CD4-positive, alpha-beta T cell treated with Interleukin-6 at 100 ng/mL for 8 hours (primary cell): ENCODE measurements at places on chromosomes 13 and 19.

DNA sequence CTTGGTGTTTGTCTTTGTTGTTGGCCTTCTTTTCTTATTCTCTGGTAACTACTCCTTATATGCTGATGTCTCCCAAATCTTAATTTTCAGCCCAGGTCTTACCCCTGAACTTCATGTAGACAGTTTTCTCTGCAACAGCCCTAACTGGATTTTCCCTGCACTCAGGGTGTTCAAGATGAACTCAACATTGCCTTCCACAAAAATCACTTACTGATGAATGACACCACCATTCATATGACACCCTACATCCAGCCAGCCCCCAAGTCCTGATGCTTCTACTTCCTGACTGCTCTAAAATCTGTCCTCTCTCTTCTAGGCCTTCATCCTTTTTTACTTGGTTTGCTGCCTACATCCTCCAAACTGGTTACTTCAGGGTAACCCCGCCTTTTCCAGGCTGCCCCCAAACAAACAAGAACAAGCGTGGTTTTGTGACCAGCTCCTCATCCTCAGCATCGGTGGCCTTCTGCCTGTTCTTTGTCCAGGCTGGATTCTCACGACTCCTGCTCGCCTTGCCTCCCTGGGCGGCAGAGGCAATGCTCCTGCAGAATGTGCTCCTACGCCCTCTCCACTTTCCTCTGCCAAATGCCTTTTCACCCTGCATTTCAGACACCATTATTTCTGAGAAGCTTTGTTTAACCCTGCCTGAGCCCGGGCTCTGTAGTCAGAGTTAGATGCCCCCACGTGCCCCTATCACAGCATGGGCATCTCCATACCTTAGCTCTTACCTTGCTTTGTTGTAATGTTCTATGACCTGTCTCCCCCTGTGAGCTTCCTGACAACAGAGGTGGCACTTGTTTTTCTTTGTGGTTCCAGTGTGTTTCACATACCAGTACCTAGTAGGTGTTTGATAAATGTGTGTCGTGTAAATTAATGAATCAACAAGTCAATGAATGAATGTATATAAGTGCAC is 61.8 kb downstream of the WDFY2 start:
- no peak for DNase-seq

DNA sequence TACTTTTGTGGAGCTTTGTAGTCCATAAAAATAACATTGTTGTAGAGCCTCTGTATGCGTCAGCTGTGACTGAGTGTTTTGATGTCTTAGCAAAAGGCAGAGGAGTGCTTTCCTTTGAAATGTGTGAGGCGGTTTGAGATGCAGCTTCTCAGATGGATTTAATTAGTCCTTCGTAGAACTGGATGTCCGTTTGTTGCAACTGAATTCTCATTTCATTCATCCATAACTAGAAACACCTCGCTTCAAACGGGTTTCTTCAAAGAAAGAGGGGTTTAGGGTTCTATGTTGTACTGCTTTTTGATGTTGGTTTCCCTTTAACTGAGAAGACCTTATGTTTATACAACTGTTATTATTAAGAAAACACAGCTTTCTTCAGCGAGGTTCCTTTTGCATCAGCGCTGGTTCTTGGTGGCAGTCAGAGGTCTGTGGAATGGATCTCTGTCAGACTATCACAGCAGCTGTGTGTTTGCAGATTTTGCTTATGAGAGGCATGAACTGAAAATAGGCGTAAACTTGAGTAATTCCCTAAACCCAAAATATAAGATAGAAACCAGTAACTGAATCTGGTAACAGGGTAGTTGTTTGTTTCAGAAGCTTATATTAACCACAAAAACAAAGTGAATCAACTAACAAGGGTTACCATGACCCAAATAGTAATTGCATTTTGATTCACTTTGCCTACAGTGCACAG is 194.4 kb downstream of the GGACT start:
- DNase-seq = no peak

- no peak for DNase-seq
These were observed 72.8 kb downstream of the EFNB2 start for GRCh38 chr13:106462710-106463109.

GRCh38 chr13:33797622-33798021 is 20.3 kb upstream of the RFC3 start:
- no peak for DNase-seq

- no peak for DNase-seq
These were observed 42.1 kb downstream of the RGCC start for GRCh38 chr13:41499452-41499851.

GRCh38 chr19:42433503-42434260 is 6.5 kb upstream of the LIPE start:
- peak; percentile 68 for DNase-seq

- DNase-seq = no peak
These were observed 20.7 kb upstream of the ZNF507 start for GRCh38 chr19:32324631-32325285.

- DNase-seq = no peak
These were observed 21.5 kb downstream of the OLFM4 start for GRCh38 chr13:53050151-53050550.

DNA sequence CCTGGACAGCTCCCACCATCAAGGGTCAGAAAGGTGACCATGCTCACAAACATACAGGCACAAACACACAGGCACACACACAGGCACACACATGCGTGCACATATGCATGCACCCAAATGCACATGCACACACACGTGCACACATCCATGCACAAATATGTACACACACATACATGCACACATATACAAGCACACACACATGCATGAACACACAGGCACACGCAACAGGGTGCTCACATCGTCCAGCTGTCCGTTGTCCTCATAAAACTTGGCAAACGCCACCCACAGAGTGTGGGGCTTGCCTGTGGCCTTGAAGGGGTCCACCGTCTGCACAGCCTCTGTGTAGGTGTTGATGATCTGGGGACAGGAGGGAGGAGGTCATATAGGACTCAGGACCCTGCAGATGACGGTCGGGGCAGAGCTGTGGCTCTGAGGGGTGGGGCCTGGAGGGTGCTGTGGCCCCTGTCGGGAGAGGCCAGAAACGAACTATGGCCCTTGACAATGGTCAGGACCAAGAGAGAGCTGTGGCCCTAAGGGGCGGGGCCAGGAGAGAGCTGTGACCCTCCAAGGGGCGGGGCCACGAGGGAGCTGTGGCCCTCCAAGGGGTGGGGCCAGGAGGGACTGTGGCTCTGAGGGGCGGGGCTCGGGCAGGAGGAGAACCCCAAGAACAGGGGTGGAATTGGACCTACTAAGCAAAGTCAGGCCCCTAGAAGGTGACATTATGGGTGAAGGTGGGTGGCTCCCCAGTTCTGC is 6.2 kb downstream of the XAB2 start:
- DNase-seq = no peak

DNA sequence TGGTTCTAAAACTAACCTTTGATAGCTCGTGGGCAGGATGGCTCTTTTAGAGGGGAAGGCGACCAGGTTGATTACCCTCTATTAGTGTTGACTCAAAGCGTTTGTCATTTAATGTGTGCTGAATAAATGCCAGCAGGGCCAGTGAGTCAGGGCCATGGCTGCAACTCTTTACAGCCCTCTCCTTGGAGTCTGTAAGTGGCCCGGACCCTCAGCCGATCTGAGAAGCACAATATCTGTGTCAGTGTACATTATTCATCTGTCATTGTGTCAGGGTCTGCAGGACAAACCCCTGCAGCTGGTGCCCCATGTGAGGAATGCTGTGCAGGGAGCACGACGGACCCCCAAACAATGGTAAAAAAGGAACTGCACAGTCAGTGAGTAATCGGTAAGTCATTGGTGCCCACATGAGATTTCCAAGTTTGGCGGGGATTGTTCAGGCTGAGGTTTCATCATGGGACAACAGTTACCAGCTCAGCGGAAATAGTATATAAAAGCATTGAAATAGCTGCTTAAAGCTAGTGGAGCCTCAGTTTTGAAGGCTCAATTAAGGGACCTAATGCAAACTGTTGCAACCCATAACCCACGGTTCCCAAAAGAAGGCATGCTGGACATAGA is 139.1 kb downstream of the ZNF675 start:
- DNase-seq = no peak

GRCh38 chr13:38941353-38941945 is 49.2 kb downstream of the STOML3 start:
- DNase-seq = no peak

DNA sequence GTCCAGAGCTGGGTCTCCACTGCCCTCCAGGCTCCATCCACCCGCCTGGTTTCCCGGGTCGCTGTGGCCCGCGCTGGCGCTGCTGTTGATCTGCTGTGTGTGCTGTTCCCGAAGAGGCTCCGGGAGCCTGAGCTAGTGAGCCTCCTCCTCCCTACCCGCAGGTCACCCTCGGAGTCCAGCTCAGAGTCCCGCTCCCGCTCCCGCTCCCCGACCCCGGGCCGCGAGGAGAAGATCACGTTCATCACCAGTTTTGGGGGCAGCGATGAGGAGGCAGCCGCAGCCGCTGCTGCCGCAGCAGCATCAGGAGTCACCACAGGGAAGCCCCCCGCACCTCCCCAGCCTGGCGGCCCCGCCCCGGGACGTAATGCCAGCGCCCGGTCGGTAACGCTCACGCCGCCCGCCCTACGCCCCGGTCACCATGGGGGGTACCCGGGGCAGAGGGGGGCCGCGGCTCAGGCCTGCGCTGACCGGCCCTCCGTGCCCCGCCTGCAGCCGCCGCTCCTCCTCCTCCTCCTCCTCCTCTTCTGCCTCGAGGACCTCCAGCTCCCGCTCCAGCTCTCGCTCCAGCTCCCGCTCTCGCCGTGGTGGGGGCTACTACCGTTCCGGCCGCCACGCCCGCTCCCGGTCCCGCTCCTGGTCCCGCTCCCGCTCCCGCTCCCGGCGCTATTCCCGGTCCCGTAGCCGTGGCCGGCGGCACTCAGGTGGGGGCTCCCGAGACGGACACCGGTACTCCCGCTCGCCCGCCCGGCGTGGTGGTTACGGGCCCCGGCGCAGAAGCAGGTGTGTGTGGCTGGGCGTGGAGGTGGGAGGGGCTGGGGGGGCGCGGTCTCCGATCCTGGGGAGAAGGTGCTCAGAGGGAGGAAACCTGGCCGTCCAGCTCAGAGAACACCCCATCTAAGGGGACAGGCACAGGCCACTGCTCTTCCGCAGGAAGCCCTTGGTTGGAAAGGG is 12.2 kb downstream of the ZNF296 start:
- no peak for DNase-seq

DNA sequence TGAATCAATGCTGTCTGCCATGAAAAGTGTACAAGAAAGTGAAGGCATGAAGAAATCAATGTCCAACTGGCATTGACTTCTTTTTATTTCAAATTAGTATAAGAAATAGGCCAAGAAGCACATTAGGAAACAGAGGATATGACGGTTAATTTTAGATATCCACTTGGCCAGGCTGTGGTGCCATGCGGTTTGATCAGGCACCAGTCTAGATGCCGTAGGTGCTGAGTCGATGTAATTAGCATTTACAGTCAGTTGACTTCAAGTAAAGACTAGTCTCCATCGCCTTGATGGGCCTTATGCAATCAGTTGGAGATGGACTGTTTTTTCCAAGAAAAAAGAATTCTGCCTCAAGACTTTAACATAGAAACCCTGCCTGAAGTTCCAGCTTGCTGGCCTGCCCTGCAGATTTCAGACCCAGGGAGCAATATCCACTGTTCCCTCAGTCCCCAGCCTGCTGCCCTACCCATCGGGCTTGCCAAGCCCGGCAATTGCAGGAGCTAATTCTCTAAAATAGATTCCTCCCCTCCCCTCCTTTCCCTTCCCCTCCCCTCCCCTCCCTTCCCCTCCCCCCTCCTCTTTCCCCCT is 120.5 kb upstream of the PEG3 start:
- no peak for DNase-seq

DNA sequence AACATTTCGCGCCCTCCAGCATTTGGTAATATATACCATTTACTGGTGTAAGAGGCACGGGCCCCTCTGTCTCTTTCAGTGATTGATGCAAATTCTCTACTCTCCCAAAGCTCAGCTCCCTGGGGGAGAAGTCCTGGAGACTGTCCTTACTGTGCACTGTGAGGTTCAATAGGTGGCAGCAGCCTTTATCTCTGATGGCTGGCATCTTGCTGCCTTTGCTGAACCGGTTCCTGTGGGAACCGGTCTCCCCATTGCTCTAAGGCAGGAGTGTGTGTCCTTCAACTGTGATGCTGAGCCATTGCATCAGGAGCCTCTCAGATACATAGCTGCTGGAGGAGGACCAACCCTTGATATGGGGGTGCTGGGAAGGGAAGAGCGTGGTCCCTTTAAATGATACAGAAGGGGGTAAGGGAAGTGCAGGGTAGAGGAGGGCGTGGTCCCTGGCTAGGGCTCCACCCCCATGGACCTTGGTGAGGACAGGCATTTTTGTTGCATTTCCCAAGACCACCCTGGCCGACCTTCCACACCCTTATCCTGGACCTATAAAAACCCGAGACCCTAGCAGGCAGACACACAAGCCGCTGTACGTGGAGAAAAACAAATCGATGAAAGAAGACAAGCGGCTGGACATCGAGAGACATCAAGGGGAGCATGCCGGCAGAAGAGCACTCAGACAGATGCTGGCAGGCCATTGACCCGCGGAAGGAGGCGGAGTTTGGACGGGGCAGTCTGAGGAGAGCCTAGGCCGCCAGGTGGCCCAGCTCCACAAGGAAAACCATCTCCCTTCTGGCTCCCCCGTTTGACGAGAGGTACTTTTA is 41.1 kb upstream of the GTF3A start:
- DNase-seq = no peak

- no peak for DNase-seq
These were observed 195.9 kb downstream of the LHFPL6 start for GRCh38 chr13:39407138-39407537.

DNA sequence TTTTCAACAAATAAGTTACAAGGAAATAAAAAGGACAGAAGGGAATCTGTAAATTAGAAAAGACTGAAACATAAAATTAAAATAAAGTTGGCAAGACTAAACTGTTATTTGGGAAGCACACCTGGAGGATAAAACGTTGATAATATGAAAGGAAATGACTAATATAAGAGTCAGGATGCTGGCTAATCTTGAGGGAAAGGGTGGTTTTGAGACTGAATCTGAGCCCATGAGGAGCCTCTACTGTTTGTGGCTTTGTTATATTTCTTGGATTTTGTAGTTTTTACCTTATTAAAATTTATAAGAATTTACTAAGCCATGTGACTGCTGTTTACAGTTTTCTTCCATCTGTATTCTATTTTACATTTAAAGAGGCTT is 718.0 kb upstream of the SPRY2 start:
- DNase-seq = no peak

GRCh38 chr19:48368936-48369335 is 4.8 kb downstream of the SYNGR4 start:
- no peak for DNase-seq

- DNase-seq = no peak
These were observed 4.6 kb downstream of the FUT5 start for GRCh38 chr19:5865772-5866171.
